ENCODE measurements at places on chromosomes 16 and 17. TPM values are rescaled to one million over a fixed set of nuclear protein-coding genes. Genes with fewer than 3 reads are reported as not detected.
A peak's percentile ranks its signal among the peaks of the same experiment; 100 is the strongest.

The NUP88 gene
- 102 TPM for total RNA-seq

The TVP23A gene
- 6.9 TPM for total RNA-seq

GRCh38 chr16:4692460-4693295, 684 bp upstream of the NUDT16L1 start:
- H3K27me3 ChIP-seq = peaks cover 3% of the 10 kb centered on the region
- H3K36me3 ChIP-seq = no peaks in the 10 kb centered on the region

- peaks cover 37% of the 10 kb centered on the region for H3K4me1 ChIP-seq
- DNase-seq = no peak
- H3K27me3 ChIP-seq = no peaks in the 10 kb centered on the region
- H3K27ac ChIP-seq = no peak overlapping the region
- H3K4me3 ChIP-seq = no peak overlapping the region
- no peaks in the 10 kb centered on the region for H3K36me3 ChIP-seq
Observed at GRCh38 chr17:66576473-66576872, 258.4 kb upstream of the CACNG5 start.

DNA sequence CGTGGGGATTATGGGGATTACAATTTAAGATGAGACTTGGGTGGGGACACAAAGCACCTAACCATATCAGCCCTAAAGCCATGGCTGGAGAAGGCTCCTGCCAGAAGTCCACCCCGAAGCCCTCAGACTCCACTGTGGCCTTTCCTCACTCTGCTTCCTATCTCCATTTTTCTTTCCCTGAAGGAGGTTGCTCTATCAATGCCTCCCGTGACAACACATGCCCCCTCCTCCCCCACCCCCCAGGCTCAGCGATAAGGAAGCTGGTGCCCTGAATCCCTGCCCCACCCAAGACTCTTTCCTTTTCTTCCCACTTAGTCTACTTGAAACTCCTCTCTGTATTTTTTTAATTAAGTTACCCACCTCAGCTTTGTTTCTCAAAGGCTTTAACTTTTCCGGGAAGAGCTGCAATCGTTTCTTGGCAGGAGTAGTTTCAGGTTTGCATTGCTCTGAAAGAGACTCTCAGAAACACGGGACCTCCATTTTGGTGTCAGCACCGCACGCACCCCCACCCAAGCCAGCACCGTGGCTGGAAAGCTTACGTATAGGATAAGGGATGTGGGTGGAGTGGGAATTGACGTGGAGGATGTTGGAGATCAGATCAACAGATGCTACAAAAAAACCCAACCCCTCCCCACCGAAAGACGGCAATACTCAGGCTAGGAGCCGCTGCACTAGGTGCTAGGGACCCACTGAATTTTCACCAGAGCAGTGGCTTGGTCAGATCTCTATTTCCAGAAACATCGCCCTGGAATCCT, 15.2 kb upstream of the CA4 start:
- no peak for DNase-seq
- peaks cover 40% of the 10 kb centered on the region for H3K27me3 ChIP-seq
- peaks cover 25% of the 10 kb centered on the region for H3K4me1 ChIP-seq
- H3K4me3 ChIP-seq = peak overlapping the region; percentile 96
- peaks cover 4% of the 10 kb centered on the region for H3K36me3 ChIP-seq
- H3K27ac ChIP-seq = no peak overlapping the region

- peak; percentile 84 for DNase-seq
- peaks cover 66% of the 10 kb centered on the region for H3K27me3 ChIP-seq
- H3K27ac ChIP-seq = peak overlapping the region; percentile 96
- H3K4me3 ChIP-seq = peak overlapping the region; percentile 92
- H3K4me1 ChIP-seq = peaks cover 37% of the 10 kb centered on the region
Observed at GRCh38 chr17:72592242-72592966, 471.6 kb downstream of the SOX9 start.
